ENCODE measurements at places on chromosomes 16 and 17.

GRCh38 chr16:4512473-4512872 lies 26.1 kb downstream of the CDIP1 start:
- no peak for DNase-seq

- no peak for DNase-seq
Observed at GRCh38 chr16:4631444-4631843, 6.8 kb downstream of the MGRN1 start.

DNA sequence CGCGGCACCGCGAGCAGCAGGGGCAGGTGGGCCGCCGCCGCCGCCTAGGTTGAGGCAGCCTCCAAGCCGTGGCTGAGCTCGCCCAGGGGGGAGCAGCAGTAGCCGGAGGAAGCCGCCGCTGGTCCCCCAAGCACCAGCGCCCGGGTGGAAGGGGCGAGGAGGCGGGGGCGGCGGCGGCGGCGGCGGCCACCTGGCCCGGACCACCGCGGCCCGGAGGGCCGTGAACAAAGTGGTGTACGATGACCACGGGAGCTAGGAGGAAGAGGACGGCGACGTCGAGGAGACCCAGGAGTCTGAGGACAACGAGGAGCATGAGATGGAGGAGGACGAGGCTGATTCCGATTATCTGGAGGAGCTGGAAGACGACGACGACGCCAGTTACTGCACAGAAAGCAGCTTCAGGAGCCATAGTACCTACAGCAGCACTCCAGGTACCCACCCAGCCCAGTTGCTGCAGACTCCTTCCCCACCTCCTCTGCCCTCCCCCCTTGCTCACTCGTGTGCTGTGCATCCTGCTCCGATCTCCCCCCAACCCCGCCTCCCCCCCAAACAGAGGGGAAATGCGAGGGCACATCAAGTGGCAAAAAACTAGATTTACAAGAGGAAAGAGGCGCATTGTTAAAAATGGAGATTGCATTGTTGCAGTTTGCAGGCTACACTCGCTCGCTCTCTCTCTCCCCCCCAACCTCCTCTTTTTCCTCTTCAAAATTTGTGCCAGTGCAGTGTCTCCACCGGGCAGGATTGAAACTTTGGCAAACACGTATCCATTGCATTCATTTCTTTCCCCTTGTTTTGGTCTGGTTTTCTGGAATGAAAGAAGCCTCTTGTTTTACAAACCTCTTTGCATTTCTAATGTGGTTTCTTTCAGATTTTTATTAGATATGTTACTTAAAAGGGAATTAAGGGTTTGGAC lies 41.8 kb upstream of the AMZ2 start:
- DNase-seq: peak; percentile 49

- no peak for DNase-seq
Observed at GRCh38 chr17:65222214-65222738, 85.1 kb downstream of the RGS9 start.

DNA sequence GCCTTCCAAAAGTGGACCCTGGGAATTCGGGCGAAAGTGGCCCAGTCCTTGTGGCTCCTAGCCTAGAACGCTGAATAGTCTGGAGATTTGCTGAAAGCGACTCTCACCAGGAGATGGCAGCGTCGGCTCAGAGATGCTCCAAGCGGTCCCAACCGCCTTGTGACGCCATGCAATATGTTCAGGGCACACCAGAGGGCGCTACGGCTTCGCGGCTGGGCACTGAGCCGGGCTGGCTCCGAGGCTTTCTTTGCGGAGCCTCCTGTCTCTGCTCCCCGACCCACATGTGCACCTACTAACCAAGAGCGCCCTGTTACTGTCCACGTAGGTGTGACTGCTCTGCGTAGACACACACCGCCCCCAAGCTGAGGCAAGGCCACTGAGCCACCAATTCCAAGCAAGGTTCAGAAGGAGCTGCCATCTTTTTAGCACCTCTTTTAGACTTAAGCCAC lies 36.9 kb downstream of the SYCE1L start:
- DNase-seq: peak; percentile 89

GRCh38 chr16:21608639-21609328 lies 9.4 kb downstream of the METTL9 start:
- DNase-seq: peak; percentile 29

- DNase-seq: no peak
Observed at GRCh38 chr16:31243734-31244670, 15.8 kb upstream of the ITGAM start.

GRCh38 chr16:2905988-2906387 lies 5.7 kb upstream of the FLYWCH1 start:
- no peak for DNase-seq

GRCh38 chr16:11750056-11750455 lies 7.4 kb upstream of the TXNDC11 start:
- DNase-seq: no peak

- DNase-seq: peak; percentile 44
Observed at GRCh38 chr16:14529010-14529669, 100.9 kb downstream of the PARN start.

- DNase-seq: no peak
Observed at GRCh38 chr16:84937196-84938005, 73.9 kb downstream of the ZDHHC7 start.

- DNase-seq: no peak
Observed at GRCh38 chr16:80851831-80852230, 47.4 kb upstream of the CDYL2 start.

DNA sequence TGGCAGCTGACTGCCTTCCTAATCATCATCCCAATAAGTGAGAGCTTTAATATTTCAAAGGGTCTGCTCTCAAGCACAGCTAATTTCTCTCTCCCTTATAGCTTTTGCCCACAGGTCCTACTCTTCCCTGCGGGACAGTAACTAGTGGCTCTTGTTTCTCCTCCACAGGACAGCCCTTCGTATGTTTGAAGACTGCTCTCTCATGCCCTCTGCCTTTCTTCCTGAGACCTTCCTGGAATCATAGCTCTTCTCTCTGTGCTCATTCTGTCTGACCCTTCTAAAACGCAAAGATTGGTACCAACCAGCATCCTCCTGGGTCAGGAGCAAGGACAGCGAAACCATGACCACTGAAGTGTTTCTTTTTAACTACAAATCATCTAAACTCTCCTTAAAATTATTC lies 168.9 kb downstream of the GRIN2A start:
- no peak for DNase-seq

GRCh38 chr16:12215277-12216105 lies 239.0 kb downstream of the SNX29 start:
- no peak for DNase-seq

- no peak for DNase-seq
Observed at GRCh38 chr16:30397056-30397455, 1.8 kb downstream of the ZNF48 start.

- DNase-seq: no peak
Observed at GRCh38 chr17:54882950-54883349, 17.7 kb upstream of the TOM1L1 start.

DNA sequence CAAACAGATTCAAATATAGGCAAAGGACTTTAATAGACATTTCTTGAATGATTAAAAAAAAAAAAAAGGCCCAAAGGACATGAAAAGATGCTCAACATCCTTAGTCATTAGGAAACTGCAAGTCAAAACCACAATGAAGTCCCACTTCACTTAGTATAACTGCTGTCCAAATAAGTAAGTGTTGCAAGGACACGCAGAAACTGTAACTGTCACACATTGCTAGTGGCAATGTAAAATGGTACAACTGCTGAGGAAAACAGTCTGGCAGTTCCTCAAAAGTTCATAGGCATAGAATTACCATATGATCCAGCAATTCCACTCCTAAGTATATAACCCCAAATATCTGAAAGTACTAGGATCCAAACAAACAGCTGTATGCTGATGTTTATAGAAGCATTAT lies 112.7 kb downstream of the BRIP1 start:
- DNase-seq: no peak

DNA sequence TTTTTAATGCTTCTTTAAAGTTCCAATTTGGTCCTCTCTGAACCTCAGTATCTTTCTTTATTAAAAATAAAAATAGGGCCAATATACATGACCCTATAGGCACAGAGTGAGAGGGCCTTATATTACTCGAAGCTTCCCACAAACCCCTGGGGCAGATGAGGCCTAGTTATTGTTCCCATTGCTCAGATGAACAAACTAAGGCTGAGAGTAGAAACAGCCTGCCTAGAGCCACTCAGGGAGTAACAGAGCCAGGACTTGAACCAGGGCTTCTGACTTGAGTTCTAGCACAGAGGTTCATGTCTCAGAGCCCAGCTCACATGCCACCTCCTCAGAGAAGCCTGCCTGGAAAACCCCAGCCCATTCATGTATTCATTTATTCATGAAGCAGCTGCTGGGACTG lies 7.7 kb downstream of the BCL7C start:
- no peak for DNase-seq

GRCh38 chr17:11622492-11622891 lies 24.2 kb downstream of the DNAH9 start:
- DNase-seq: no peak

- no peak for DNase-seq
Observed at GRCh38 chr17:30964876-30965275, 6.0 kb upstream of the RNF135 start.

DNA sequence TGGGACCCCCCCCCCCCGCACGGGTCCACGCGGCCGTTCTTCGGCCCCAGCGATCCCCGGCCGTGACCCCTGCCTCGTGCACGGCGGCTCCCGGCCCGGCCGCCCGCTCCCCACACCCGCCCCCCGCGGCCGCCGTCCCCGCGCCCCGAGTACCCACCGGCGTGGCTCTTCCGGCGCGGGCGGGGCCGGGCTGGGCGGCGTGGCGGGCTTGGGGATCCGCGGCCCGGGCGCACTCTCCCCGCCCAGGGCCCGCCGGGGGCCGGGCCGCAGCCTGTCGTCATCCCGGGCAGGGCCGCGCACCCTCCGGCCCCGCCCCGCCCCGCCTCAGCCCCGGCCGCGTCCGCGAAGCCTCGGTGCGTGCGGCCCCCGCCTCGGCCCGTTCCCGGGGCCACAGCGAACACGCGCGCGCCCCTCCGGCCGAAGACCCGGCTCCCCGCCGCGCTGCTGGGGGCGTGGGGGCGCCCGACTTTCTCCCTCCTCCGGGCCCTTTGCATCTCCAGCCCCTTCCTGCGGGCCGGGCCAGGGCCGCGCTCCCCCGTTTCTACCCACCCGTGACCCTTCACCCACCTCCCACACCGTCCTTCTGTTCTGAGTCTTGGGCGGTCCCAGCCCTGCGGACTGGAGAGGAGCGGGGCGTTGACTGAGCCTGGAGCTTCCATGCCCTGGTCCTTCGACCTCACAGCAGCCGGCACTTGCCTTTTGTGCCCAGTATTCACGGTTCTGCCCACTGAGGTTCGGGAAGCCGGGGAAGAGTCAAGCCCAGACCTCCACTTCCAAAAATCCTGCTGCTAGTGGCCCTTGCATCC lies 840 bp downstream of the MYO1C start:
- DNase-seq: peak; percentile 22

- no peak for DNase-seq
Observed at GRCh38 chr16:17329391-17329790, 141.4 kb downstream of the XYLT1 start.

GRCh38 chr17:75773808-75774470 lies 8.9 kb upstream of the GALK1 start:
- no peak for DNase-seq

DNA sequence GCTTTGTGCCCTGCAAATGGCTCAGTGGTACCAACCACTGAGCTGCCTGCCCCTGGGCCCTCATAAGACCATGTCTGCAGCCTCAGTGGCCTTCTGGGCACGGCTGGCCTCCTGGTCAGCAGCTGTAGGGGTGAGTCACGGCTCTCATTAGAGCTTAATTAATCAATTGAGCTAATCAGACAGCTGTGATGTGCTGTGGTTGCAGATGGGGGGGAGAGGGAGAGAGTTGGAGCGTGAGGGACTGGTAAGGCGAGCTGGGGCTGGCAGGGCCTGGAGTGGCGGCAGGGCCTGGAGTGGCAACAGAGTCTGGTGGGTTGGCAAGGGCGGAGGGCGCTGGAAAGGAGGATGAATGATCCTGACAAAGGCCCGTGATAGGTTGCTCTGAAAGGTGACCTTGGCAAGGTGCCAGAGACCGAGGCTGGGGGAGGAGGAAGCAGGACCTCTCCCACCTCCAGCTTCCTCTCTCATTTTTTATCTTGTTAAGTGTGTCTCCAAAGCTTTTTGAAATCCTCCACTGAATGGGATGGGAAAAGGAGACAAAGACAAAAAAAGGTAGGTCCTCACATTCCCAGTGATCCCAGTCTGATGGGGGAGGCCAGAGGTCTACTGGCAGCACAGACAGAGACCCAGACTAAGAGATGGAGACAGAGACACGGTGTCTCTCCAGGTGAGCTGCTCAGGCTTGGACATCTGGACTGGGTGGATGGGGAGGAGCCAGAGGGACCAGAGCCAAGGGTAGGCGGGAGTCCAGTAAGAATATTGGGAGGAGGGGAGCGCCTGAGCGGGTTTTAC lies 41.6 kb downstream of the DCAKD start:
- DNase-seq: no peak

GRCh38 chr17:14156689-14157088 lies 80.0 kb downstream of the CDRT15 start:
- no peak for DNase-seq
